Kasumi-1 (cell line): ENCODE measurements at places on chromosomes 7 and 10.

GRCh38 chr10:95755511-95756004 is 405 bp upstream of the ENTPD1 start:
- DNase-seq: no peak

GRCh38 chr7:3861386-3861785 is 560.3 kb downstream of the SDK1 start:
- DNase-seq: no peak

GRCh38 chr10:70440296-70441160 is 953 bp downstream of the NODAL start:
- no peak for DNase-seq

- DNase-seq: no peak
Observed at GRCh38 chr7:155191901-155192478, 105.7 kb upstream of the INSIG1 start.

GRCh38 chr10:32151871-32152270 is 95.6 kb upstream of the KIF5B start:
- no peak for DNase-seq

GRCh38 chr10:130737621-130738020 is 573.9 kb downstream of the TCERG1L start:
- peak; percentile 1 for DNase-seq

DNA sequence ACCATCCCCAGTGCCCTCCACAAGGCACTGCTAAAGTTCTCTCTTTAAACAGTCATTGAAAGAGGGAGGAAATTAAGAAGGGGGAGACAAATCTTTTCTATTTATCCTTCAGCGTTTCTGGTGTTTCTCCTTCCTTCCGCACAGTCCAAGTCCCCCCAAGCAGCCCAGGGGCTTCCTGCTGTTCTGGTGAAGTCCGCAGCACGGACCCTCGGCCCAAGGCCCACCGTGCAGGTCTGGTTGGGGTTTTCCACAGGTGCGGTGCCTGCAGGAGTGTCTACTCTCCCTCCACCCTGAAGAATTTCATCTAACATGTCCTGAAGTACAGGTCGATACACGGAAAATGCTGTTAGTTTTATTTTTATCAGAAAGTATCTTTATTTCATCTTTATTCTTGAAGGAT is 34.1 kb upstream of the KNDC1 start:
- DNase-seq: no peak

- DNase-seq: peak; percentile 14
Observed at GRCh38 chr10:126749015-126749655, 78.6 kb upstream of the C10orf90 start.

DNA sequence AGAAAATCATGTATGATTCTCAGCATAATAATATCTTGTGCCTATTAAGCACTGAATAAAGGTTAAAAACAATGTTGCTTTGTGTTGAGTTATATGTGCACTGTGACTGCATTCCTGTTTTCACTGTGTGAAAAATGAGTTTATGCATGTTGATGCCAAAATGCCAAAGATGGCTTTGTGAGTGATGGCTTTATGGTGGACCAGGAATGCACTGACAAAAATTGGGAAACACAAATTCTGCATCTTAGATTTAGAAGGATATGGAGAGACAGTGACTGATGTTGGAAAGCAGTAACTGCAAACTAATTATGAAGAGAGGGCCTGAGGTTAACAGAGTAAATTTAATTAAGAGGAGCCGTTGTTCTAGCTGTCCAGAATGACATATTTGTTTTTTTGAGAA is 440.4 kb downstream of the KIF20B start:
- DNase-seq: no peak

DNA sequence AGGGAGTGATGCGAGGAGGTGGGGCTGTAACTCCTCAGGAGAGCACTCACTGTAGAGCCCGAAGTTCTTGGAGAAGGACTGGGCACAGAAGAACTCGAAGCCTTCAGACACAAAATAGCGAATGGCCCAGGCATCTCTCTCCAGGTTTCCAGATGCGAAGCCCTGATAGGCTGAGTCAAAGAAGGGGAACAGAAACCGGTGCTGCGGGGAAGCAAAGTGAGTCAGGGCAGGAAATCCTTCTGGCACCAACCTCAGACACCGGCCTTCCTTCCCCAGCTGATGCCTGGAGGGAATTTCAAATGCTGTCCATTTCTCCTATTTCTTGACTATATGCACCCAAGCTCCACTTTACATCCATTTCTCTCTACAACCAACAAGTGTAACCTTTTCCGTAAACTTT is 26.8 kb downstream of the GOT1 start:
- no peak for DNase-seq
